IPS DF 6.9 (cell line): ENCODE measurements at places on chromosomes 3 and 15.

DNA sequence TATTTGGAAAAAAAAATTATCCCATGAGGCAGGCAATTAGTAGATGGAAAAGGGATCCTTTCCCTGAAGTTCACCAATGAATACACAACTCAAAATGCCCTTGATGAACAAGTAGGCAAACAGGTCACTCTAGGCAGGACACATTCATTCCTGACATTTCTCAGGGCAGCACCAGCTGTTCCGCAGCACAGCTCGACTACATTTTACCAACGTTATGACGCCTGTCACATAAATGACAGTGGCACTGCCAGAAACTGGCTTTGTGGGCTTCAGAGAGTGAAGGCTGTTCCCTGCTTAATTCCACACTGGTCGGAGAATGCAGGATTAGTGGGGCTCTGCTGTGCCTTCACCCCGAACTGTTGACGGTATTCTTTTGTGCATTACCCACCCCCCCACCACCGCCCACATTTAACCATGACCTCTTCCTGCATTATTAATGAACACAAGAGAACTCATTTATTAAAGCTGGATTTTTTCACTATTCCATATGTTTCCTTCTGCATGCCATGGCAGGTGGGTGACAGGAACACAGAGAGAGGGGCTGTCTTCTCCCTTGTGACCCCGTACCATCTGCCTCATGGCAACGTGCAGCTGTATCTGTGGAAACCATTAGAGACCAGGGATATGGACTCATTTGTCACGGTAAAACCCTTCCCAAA lies 197.6 kb downstream of the PDZRN3 start:
- no peak for DNase-seq

DNA sequence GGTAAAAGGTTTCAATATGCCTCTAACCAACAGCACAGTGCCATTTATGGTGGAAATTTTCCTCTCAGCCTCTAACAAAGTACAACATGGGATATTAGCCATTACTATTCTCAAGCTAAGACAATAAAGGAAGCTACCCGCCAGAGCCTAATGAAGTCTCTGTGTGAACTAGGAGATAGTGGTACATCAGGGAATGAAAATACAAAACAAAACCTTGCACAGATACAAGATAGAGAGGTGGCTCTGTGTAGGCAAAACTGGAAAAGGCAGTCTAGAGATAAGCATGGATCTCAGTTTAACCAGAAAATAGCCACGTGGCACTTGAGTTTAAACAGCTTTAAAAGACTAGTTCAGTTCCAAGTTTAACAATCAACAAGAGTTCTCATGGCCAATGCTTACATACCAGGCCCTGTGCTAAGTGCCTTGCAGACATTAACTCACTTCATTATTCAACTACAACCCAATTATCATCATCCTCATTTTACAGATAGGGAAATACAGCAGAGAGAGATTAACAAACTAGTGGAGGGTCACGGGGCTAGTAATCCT lies 279.3 kb downstream of the IGSF11 start:
- no peak for DNase-seq

DNA sequence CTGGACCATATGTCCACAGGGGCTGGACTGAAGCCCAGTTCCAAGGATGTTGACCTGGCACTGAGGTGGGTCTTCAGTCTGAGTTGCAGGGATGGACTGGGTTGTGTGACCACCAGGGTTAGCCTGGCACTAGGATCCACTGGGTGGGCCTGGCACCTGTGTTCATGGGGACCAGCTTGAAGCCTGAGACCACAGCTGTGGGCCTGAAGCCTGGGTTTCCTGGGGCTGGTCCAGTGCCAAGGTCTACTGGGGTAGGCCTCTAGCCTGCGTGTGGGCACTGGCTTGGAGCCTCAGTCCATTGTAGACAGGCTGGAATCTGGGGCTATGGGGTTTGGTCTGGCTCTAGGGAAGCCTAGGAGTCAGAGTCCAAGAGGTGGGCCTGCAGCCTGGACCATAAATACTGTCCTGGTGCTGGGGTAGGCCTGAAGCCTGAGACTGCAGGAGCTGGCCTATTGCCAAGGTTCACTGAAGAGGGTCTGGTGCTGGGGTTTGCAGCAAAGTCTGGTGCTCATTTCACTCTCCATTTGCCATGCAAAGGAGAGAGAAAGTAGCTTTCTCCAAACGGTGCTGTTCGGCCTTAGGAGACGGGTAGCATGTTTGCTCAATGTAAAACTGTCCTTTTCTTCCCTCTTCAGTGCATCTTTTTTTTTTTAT lies 51.2 kb upstream of the TBC1D5 start:
- DNase-seq = no peak

GRCh38 chr3:137013951-137014688 lies 56.3 kb downstream of the IL20RB start:
- peak; percentile 80 for DNase-seq

DNA sequence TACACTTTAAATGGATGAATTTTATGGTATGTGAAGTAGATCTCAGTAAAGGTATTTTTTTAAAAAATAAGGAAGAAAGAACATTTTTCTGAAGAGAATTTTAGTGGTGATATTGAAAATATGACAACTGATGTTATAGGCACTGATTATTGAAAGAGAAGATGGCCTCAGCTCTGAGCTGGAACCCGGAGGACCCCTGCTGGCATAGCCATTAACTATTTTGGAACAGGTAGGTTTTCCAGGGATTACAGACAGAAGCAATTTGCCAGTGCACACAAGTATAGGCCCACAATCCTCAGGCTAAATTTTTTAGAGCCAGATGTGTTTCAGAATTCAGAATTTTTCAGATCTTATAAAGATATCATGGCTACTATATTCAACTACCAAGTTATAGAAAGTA lies 315.9 kb upstream of the GPR149 start:
- DNase-seq = no peak

DNA sequence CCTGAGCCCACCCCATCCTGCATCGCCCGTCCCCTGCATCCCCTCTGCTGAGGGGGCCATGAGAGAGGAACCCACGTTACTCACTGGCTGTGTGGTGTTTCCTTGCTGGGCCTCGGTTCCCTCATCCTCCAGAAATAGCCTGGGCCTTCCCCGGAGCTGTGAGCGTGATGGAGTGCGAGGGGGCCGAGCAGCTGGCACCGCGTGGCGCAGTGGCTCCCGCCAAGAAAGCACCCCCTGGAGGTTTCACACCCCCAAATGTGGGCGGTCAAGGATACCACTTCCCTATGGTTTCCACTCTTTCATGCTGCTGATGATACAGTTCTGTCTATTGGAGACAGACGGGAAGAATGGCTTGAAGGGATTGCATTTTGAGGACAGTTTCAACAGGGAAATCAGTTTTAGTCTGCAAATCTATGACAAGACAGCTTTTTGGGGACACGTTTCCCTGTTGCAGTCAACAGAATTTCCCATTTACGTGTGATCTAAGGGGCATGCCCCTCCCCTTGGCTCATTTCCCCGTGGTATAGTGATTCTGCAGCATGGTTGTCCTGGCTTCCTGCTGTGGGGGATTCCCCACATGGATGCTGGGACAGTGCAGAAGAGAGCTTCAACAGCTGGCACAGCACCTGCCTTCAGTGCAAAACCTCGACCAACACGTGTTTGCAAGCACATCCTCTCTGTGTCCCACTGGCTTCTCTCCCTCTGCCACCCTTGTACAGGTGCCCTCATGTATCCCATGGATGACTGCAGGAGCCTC lies 377.5 kb downstream of the LRTM1 start:
- DNase-seq = no peak

DNA sequence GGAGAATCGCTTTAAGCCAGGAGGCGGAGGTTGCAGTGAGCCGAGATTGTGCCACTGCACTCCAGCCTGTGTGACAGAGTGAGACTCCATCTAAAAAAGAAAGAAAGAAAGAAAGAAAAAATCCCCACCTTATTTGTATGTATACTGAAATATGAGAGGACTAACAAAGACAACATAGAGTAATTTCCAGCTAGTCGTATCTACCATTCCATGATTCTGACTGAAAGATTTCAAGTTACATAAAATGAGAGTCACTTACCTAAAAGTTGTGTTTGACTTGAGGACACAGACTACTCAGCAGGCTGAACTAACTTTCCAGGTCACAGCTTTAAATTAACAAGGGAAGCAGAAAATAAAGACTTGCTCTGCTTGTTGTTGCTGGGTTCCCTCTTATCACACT lies 18.8 kb upstream of the PRKCI start:
- DNase-seq = no peak

DNA sequence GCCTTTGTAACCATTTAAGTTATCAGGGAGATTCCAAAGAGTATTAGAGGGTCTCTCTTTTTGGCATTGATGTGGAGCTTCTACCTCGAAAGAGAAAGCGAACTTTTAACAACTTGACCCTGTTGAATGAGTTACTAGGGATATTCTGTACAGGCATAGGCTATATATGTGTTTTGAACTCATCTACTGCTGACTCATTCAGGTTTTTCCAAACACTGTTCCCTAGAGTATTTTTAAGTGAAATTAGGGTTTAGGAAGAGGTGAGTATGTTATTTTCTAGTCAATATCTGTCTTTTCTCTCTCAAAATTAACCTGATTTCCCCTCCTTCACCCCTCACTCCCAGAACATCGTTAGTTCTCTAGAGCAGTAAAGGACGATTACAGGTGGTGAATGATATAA lies 228.1 kb upstream of the C2CD4B start:
- no peak for DNase-seq

DNA sequence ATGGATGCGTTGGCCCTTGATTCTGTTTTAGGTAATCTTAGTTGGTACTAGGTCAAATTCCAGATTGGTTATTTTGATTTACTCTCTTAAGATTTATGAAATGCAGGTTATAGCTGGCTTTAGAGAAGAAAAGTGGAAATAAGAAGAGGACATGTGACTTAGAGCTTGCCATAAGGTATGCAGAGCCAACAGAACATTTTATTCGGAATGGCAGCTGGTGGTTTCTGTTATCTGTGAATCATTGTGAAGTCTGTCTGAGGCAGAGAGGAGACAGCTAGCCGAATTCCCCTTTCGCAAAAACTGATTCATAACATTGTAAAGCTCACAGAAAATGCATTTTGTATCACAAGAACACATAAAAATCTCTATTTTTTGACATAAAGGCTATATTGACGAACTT lies 82.1 kb downstream of the FILIP1L start:
- DNase-seq = no peak

DNA sequence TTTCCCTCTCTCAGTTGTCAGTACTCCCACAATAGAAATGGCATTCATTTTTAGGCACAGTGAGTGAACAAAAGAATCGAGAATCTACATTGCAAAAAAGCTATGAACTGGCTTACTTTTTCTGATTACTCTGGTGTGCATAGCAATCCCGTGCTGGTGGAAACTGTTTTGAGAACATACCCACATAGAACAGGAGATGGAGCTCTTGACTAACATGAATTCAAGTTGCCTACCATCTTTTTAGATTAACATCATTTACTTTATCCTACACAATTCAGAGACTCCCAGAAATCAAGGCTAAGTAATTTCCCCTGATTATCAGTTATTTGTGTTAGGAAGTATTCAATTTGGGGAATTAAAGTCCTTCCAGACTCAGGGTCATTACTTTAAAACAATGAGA lies 326.6 kb downstream of the ARPP21 start:
- DNase-seq = peak; percentile 29
